Right ventricle myocardium inferior (tissue), 1 donor: ENCODE measurements at places on chromosomes 3 and 15. TPM values are rescaled to one million over a fixed set of nuclear protein-coding genes. Genes with fewer than 3 reads are reported as not detected.

- no peak for DNase-seq
These were observed 274.7 kb downstream of the RBMS3 start for GRCh38 chr3:29555590-29555989.

Gene CCDC39
- not detected for total RNA-seq

- no peak for DNase-seq
These were observed 277.9 kb upstream of the RARB start for GRCh38 chr3:25150199-25150598.

- no peak for DNase-seq
These were observed 1.2 kb downstream of the BLOC1S6 start for GRCh38 chr15:45588219-45588875.
